ENCODE measurements at places on chromosomes 2 and 18. TPM values are rescaled to one million over a fixed set of nuclear protein-coding genes. Genes with fewer than 3 reads are reported as not detected.
A peak's percentile ranks its signal among the peaks of the same experiment; 100 is the strongest.

HOXD12 gene
- not detected for total RNA-seq

SULT1C4 gene
- not detected for total RNA-seq

GRCh38 chr2:73111073-73112025 is 1.4 kb downstream of the RAB11FIP5 start:
- DNase-seq = no peak

- peak; percentile 14 for DNase-seq
Measured at GRCh38 chr18:3246635-3247239, 864 bp upstream of the MYL12A start.

Measured in activated T-helper 1 cell treated with anti-CD3 and anti-CD28 coated beads, Interleukin-12 subunit alpha, Interleukin-12 subunit beta, Interleukin-2, Interleukin-4 antibody, amounts not matched to agents 30 ng/mL and 10 ng/mL and 1 ng/mL, durations not matched to agents 14 hours and 24 hours and 36 hours (primary cell).